T-cell (primary cell): ENCODE measurements at places on chromosomes 3 and 15. TPM values are rescaled to one million over a fixed set of nuclear protein-coding genes. Genes with fewer than 3 reads are reported as not detected.

ANXA2 gene
- total RNA-seq, result 59.4 TPM

SLC25A36 gene
- 58.6 TPM for total RNA-seq

ECE2 gene
- total RNA-seq, result not detected

PAQR5 gene
- total RNA-seq, result not detected

ZPLD1 gene
- not detected for total RNA-seq

MESP1 gene
- not detected for total RNA-seq
